Gastrocnemius medialis (tissue), 4 donors: ENCODE measurements at places on chromosomes 12 and 14. TPM values are rescaled to one million over a fixed set of nuclear protein-coding genes. Genes with fewer than 3 reads are reported as not detected.

GRCh38 chr12:115661112-115661511 lies 616.4 kb downstream of the MED13L start:
- H3K27ac ChIP-seq = peak overlapping the region; percentile 70
- no peak for DNase-seq
- no peak overlapping the region for H3K4me3 ChIP-seq
- H3K36me3 ChIP-seq = no peaks in the 10 kb centered on the region
- H3K27me3 ChIP-seq = no peaks in the 10 kb centered on the region

- no peaks in the 10 kb centered on the region for H3K4me1 ChIP-seq
- H3K4me3 ChIP-seq = no peak overlapping the region
- no peaks in the 10 kb centered on the region for H3K36me3 ChIP-seq
- DNase-seq = no peak
Measured at GRCh38 chr14:74504874-74505720, 11.5 kb downstream of the ISCA2 start.

DNA sequence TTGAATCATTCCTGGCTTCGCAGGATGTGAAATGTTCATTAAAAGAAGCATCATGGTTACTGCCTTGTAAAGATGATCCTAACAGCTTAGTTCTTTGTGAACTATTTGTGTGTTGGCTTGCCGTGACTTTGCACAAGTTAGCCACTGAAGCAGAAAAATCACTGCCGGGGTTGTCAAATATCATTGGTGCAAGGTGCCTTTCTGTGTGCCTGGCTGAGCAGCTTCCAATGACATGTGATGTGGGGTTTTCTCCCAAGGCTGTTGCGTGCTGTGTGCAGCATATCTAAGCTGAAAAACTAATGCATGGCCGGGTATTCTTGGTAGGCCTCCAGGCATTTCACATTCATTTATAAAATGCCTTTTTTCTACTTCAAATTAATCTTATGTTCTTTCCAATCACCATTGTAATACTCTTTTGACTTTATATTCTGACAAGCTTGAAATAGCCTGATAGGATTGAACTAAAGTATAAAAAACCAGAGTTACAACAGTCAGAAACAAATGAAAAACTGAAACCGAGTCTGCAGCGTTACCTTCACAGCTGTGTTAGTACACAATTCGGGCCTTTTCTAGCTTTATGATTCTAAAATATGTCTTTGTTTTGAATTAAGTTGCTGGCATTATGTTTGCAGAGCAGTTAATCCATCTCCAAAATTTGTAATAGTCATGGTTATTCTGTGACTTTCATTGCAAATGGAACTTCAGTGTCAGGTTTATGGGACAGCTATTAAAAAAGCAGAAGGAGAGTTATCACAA lies 222.1 kb downstream of the SYT1 start:
- H3K4me1 ChIP-seq = no peaks in the 10 kb centered on the region
- H3K36me3 ChIP-seq = no peaks in the 10 kb centered on the region
- H3K4me3 ChIP-seq = no peak overlapping the region
- no peak for DNase-seq
- no peaks in the 10 kb centered on the region for H3K27me3 ChIP-seq
- H3K27ac ChIP-seq = no peak overlapping the region

The GALNT16 gene
- total RNA-seq = 0.68 TPM
